ENCODE measurements at places on chromosomes 5 and 9. TPM values are rescaled to one million over a fixed set of nuclear protein-coding genes. Genes with fewer than 3 reads are reported as not detected.

Gene OSMR
- total RNA-seq = 82.4 TPM

Gene ZNF366
- not detected for total RNA-seq

Gene PAIP2
- 79.4 TPM for total RNA-seq

Gene IL33
- total RNA-seq = not detected

Gene RNF180
- 7.8 TPM for total RNA-seq

Gene JAKMIP2
- not detected for total RNA-seq

Gene DPYSL3
- total RNA-seq = 1.1 TPM

Gene CDC23
- 44.7 TPM for total RNA-seq

Gene GARIN3
- total RNA-seq = not detected

Gene PIGO
- total RNA-seq = 58.7 TPM

Gene IL7R
- total RNA-seq = 0.90 TPM

Gene IL9
- total RNA-seq = not detected

Gene TTC23L
- total RNA-seq = not detected

Gene CD72
- 0.72 TPM for total RNA-seq

Gene PCDHGB5
- 0.87 TPM for total RNA-seq

Gene SLC35A4
- total RNA-seq = 96.7 TPM

Gene BTNL8
- not detected for total RNA-seq

Gene SEMA6A
- total RNA-seq = 0.54 TPM

Gene MEF2C
- 9.9 TPM for total RNA-seq

Gene IGFBPL1
- total RNA-seq = 13.7 TPM

Gene FOXD4L3
- total RNA-seq = not detected

Gene DOCK2
- 1.4 TPM for total RNA-seq

Gene PRKACG
- total RNA-seq = not detected

Gene RALGDS
- total RNA-seq = 25.8 TPM

Gene ANKRD31
- total RNA-seq = not detected

Gene ELOVL7
- total RNA-seq = 2.9 TPM

Gene QRFP
- total RNA-seq = not detected

Gene TMEM215
- not detected for total RNA-seq

Gene FBP2
- total RNA-seq = not detected

Gene PCDHA9
- 0.21 TPM for total RNA-seq

Gene AGTPBP1
- total RNA-seq = 11.6 TPM

Gene WDR38
- total RNA-seq = not detected

Gene SPATA31D4
- total RNA-seq = not detected

Gene INSL6
- total RNA-seq = not detected

Gene COL15A1
- total RNA-seq = 0.10 TPM

Gene SNCB
- total RNA-seq = 0.77 TPM

Gene LCN10
- not detected for total RNA-seq

Gene SPINK6
- total RNA-seq = not detected

Gene PCDHGA5
- total RNA-seq = 0.67 TPM

Gene OR1Q1
- not detected for total RNA-seq

Gene FOXD1
- 63.3 TPM for total RNA-seq

Gene WNK2
- 13.7 TPM for total RNA-seq

Gene ROPN1L
- 3.0 TPM for total RNA-seq

Gene OTULINL
- total RNA-seq = 1.8 TPM

Gene TMEM232
- 0.21 TPM for total RNA-seq

Gene OCLN
- total RNA-seq = 102 TPM

Gene CCDC152
- not detected for total RNA-seq

Gene NRG2
- 20.2 TPM for total RNA-seq

Gene ZNF169
- total RNA-seq = 3.1 TPM

Gene ABLIM3
- total RNA-seq = 12.9 TPM

Gene FAM153A
- total RNA-seq = not detected

Gene PCDHB11
- 1.6 TPM for total RNA-seq

Gene KLF4
- 5.2 TPM for total RNA-seq
